GM03348 (cell line): ENCODE measurements at places on chromosomes 3 and 15.

DNA sequence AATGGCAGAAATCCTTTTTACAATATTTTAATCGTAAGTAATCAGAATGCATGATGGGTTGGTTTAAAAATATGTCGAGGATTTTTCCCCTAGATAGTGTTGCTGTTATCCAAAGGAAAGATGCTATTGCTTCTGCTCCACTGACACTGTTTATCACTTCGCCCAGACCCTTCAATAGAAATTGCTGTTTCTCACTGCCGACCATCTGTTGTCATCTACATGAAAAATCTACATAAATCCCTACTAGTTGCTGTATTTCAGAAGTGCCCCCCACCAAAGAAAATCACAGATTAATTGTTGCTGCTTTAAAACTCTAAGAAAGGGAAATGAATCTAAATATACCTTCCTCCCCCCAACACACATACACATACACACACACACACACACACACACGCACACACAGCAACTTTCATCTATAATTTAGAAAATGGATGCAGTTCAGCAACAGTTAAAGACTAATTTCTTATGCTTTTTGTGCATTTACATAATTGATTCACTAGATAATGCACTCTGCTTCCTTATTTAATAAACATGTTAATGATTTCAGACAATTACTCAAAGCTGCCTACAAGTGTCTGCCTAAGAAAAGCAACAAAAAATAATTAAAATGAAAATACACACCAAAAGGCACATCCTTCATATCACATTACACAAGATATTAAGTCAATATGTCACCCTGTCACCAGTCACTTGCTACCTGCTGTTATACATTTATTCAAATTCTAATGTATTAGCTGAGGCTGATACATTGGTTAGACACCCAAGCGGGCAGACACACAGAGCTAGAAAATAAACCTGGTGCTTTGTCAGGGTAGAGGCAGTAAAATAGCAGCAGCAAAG, 82.8 kb downstream of the RORA start:
- no peak for DNase-seq

- no peak for DNase-seq
Observed at GRCh38 chr15:67108122-67108961, 42.9 kb downstream of the SMAD3 start.

- DNase-seq, result no peak
Observed at GRCh38 chr15:65778269-65778668, 13.8 kb downstream of the DENND4A start.

DNA sequence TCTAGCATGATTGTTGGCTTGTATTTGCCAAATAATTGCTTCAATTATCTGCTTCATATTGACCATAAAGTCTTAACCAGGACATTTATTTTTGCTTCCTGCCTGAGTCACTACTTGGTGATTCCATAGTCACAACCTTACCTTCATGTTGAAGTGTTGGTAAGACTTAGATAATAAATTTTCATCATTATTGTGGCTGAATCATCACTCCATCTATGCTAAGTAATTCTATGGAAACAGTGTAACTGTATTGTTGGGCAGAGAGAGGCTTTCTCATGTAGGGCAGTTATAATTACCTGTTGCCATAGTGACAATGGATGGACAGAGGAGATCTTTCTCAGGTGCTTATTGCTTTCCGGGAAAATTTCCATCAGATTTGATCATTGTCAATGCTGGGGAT, 330.7 kb upstream of the LRRC3B start:
- DNase-seq, result no peak

DNA sequence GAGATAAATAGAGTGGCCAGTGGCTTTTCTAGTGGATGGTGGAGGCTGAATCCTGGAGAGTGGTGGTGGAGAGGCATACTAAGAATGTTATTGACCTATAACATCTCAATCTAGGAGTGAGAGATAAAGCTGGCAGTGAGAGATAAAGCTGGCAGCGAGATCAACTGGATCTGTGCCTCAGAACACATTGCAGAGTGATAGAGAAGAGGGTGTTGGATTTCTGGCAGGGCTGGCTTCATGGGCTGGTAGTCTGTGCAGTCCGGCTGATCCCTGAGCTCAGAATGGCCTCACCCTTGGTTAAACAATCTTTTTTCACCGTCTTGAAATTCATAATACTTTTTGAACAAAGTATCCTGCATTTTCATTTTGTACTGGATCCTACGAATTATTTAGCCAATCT, 221.2 kb downstream of the NLGN1 start:
- no peak for DNase-seq

- DNase-seq, result no peak
Observed at GRCh38 chr15:71117714-71118305, 2.5 kb downstream of the THSD4 start.

DNA sequence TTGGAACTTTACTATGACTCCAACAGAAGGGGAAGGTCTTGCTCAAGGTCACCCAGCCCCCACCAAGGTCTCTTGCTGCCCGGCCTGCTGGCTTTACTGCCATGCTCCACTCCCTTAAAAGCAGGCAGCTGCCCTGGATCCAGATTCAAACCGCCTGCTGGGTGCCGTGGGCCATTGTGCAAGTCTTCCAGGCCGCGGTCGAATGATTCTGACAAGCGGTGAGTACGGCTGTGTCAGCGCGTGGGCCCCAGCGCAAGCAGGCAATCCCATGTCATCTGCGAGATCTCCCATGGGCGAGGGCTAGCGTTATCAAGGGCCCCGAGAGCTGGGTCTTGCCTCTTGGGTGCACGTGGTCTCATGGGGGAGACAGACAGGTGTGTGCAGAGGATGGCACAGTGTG, 37.6 kb downstream of the CORO2B start:
- DNase-seq, result no peak

GRCh38 chr15:89768071-89768500, 8.0 kb upstream of the MESP2 start:
- DNase-seq, result peak; percentile 47

- DNase-seq, result peak; percentile 94
Observed at GRCh38 chr3:195697582-195698324, 23.0 kb upstream of the MUC20 start.
